ENCODE measurements at places on chromosomes 13 and 19.

DNA sequence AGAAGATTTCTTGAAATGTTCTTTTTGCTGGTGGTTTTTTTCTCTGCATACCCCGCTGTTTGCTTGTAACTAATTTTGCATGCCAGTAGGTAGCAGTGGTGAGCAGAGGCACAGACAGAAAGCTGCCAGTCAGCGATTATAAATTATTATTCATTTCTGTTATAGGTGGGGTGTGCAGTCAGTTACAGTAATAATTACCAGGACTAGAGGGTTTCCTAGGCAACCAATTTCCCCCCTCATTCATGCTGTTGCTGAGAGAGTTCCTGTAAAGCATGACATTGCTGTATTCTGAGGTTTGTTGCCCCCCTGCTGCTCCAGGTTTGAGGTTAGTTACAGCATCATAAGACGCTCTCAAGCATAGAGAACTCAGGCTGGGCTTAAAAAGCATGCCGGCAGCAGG is 104.5 kb downstream of the URI1 start:
- DNase-seq: no peak

DNA sequence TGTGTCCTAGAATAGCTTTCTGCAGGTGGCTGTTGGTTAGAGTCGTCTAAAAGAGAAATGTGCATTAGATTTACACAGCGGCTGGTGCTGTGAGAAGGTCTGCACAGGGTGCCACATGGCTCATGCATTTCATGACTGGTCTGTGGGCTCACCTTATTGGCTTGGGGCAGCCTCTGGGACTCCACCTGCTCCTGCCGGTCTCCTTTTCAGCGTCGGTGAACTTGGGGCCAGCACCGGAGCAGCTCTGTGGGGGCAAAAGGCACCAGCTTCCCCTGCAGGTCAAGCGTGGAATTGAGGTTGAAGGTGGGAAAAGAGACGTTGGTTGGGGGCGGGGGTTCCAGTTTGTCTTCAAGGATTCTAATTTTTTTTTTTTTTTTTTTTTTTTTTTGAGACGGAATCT is 3.1 kb upstream of the PNMA8C start:
- DNase-seq: no peak

- DNase-seq: no peak
Measured at GRCh38 chr19:34556488-34556887, 74.9 kb downstream of the WTIP start.

- DNase-seq: no peak
Measured at GRCh38 chr19:55546822-55547614, 1.7 kb upstream of the SBK3 start.

DNA sequence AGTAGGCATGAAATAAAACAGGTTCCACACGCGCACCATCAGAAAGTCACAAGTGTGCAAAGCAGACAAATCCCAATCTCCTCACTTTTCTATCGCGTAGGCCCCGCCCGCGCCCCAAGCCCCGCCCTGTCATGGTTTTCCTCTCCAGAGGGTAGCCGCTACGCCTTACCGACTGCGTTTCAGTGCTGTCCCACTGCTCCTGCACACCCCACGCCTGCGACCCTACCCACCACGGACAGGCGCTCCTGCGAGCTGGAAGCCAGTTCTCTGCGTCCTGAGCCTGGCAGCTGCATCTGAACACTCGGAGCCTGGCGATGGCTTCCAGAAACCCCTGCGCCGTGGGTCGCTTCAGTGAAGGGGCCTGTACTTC is 379 bp upstream of the ZNF470 start:
- DNase-seq: peak; percentile 15

GRCh38 chr13:114141261-114141996 is 9.0 kb upstream of the RASA3 start:
- DNase-seq: no peak

DNA sequence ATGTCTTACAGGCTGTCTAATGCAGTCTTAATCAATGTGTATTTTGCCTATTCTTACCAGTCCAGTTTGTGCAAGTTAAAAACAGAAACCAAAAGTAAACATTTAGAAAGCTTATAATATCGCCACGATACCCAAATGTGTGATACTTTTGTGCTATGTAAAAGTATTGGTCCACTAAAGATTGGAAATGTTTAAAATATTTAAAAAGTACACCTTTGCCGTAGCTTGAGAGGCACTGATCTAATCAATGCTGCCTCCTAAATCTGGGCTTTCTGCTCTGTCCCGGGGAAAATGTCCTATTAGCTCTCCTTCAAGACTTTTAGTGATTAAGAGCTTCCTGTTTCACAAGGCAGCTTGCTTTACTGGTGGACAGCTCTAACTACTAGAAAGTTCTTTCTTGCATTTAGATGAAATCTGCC is 64.7 kb downstream of the DNAJC15 start:
- no peak for DNase-seq

GRCh38 chr13:96338030-96338429 is 248.1 kb downstream of the HS6ST3 start:
- no peak for DNase-seq

DNA sequence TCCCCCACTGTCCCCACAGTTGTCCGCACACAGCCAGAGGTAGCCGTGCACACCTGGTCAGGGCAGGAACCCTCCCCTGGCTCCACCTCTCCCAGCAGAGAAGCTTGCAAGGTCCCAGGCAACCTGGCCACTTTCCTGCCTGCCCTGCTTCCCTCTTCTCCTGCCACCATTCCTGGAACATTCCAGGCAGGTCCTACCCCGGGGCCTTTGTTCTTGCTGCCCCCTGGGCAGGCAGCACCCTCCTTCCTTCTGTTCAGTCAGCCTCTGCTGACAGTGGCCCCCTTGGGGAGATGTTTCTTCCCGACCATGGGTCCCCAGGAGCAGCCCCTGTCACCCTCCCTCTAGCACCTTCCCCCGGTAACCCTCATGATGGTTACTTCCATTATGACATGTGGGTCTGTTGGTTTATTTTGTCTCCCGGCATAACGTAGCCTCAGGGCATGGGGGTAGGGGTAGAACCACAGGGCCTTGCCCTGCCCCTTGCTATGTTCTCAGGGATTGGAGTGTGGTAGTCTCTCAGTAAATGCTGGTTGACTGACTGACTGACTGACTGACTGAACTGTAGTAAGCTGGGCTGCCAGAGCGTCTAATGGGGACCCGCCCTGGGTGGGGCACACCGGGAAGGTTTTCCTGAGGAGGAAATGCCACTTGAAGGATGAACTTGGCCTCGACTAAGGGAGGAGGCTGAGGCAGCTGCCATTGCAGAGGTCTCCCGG is 10.8 kb downstream of the PAK4 start:
- no peak for DNase-seq

GRCh38 chr19:47446534-47447469 is 24.9 kb downstream of the SLC8A2 start:
- no peak for DNase-seq

DNA sequence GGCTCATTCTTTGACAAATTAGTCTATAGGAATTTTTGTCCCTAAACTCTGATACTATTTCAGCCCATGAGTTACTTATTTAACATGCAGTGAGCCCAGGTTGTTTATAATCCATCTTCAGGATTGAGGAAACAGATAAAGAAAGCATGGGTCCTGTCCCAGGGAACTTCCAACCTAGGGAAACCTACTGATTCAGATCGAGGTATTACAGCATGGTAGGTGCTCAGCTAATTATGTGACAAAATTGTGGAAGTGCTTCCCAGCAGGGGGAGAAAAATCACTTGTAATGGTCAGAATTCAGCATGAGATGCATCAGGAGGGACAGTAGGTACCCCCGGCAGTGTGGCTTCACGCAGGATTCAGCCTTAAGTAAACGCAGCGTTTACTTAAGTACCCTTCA is 171.3 kb downstream of the NUFIP1 start:
- DNase-seq: no peak

- no peak for DNase-seq
Measured at GRCh38 chr13:97108530-97108900, 113.6 kb upstream of the MBNL2 start.

DNA sequence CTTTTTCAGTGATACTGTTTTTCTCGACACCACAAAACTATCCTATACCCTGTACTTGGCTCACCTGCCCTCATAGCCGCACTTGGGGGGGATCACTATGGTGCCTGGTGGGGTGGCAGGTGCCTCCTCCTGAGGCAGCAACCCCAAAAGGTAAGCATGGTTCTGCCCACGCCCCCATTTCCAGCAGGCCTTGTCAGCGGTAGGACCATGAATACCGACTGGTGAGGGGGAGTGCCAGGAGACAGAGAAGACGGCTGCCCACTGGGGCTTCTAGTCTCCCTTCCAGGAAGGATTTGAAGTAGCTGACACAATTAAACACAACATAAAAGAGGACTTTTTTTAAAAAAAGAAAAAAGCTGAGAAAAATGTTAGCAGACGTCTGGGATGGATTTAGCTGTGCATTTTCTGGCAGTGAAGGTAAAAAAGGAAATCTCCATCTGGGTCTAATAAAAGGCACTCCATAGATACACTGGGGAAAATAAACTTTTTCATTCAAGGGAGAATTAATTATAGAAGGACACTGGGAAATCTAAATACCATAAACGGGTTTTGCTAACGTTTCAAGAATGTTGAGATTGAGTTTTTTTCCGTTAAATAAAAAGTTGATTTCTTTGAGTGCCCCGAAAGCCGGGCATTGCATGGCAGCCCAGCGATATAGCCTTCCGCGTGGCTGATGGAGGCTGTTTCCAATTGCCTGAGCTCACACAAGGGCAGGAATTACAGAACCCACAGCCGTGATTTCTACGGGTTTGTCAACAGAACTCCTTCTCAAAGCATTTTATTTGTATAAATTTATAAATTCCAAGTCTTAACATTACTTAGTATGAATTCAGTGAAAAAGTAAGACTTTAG is 45.1 kb downstream of the ATP11A start:
- DNase-seq: no peak

DNA sequence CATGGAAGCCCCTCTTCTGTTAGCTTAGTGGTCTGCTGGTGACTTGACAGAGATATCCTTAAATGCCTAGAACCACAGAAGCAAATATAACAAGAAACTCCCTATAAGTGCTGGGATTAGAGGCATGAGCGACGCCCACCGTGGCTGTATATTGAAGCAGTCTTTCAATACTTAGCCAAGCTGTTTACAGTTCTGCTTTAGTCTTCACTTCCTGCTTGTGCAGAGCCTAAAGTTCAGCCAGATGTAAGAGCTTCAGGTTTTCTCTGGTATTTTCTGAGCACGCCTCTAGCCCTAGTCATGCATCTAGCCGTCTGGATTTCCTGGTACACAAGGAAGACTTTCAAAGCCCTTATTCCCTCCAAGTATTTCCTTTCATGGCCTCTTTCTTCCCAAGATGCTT is 28.5 kb downstream of the TRPM4 start:
- no peak for DNase-seq

- no peak for DNase-seq
Measured at GRCh38 chr19:37654118-37654517, 1.1 kb downstream of the ZFP30 start.

GRCh38 chr13:76646946-76647345 is 239.3 kb downstream of the KCTD12 start:
- DNase-seq: no peak

DNA sequence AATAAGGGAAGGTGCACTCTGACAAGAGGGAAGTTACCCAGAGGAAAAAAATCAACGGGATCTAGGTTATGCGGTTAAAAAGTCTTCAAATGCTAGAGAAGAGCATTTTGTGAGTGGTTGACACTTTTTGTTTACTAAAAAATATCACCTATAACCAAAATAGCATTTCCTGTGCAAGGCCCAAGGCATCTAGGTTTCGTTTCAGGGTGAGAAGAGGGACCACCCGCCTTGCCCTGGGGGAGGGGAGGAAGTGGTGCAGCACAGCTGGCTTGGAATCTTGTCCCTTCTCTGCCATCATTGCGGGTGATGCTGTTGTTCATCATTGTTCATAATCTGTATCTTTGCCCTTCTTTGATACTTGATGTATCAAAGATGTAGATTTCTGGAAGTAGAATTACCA is 80.6 kb downstream of the NUFIP1 start:
- no peak for DNase-seq

DNA sequence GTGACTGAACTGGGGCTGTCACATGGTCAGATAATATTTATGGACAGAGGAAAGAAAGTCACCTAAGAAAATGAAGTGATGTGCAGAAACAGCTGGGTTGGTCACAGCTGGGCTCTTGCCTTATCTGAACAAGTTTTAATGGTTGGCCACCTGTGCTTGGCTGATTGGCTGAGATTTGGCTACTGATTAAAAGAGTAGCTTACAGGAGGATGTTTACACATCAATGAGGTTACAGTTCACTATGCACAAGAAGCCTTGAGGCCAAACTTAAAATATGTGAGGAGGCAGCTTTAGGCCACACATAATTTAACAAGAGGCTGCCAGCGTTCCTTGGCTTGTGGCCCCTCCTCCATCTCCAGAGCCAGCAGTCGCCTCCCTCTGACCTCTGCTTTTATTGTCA is 99.2 kb upstream of the C1QTNF9B start:
- DNase-seq: no peak

- no peak for DNase-seq
Measured at GRCh38 chr13:40406405-40407120, 259.9 kb downstream of the FOXO1 start.

GRCh38 chr19:43674183-43674582 is 4.2 kb upstream of the PLAUR start:
- DNase-seq: no peak

DNA sequence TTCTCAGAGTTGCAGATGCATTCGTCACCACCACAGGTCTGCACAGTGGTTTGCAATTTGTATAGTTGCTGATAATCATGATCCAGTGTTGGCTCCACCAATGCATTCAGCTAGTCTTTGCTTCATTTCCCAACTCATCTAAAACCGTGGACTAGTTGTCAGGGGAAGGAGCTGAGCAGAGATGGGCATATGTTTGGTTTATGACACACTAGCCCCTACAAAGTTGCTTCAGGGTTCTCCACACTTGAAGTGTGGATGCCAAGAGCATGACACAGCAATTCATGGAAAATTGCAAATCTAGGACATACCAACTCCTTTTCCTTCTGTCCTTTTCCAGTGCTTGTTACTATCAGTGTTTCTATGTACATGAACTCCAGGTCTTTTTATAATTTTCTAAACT is 168.0 kb downstream of the TNFSF13B start:
- DNase-seq: no peak

- DNase-seq: no peak
Measured at GRCh38 chr13:112839356-112840105, 129.5 kb upstream of the MCF2L start.

- no peak for DNase-seq
Measured at GRCh38 chr13:85223883-85224656, 575.1 kb downstream of the SLITRK6 start.
